ENCODE measurements at places on chromosomes 2 and 18.
A peak's percentile ranks its signal among the peaks of the same experiment; 100 is the strongest.

DNA sequence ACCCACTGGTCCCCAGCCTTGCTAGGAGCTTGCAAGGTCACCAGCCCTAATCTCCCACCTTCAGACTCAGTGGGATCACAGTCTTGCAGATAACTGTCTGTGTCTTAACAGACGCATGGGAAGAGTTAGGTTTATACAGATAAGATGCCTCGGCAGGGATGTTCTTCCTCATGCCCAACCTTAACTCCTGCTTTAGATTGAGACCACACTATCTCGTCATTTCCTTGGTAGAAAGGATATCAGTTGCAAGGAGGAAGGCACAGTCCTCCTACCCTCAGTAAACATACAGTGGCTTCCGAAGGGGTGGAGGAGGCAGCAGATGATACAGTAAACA, 7.2 kb downstream of the NT5DC4 start:
- H3K27me3 ChIP-seq: no peaks in the 10 kb centered on the region
- H3K27ac ChIP-seq: no peak overlapping the region
- H3K36me3 ChIP-seq: no peaks in the 10 kb centered on the region
- DNase-seq: no peak

DNA sequence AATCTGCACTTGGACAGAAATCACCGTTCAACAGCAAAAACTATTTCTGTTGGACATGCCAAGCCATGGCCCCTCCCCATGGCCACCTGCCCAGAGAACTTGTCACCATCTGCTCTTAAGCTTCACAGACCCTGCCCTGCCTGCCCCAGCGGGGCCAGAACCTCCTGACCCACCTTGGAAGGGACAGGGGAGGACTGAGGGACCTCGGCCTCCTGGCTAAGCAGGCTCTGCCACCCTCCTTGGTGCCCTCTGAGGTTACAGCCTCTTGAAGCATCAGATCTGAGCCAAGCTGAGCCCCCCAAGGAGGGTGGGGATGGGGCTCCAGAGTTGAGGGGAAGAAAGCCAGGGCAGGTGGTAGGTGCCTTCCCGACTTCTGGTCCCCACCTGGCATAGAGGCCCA, 6.5 kb downstream of the TEX261 start:
- peaks cover 5% of the 10 kb centered on the region for H3K4me1 ChIP-seq
- H3K27ac ChIP-seq: no peak overlapping the region
- H3K36me3 ChIP-seq: peaks cover 15% of the 10 kb centered on the region
- no peak for DNase-seq
- H3K4me3 ChIP-seq: no peak overlapping the region

GRCh38 chr2:168455645-168456520, at the start of gene CERS6:
CERS6 (plus strand) TSS chr2:168456272; CDS start chr2:168456449, 177 bp downstream.
- peak; percentile 62 for DNase-seq
- H3K36me3 ChIP-seq: peaks cover 6% of the 10 kb centered on the region
- peaks cover 24% of the 10 kb centered on the region for H3K4me1 ChIP-seq
- H3K27ac ChIP-seq: peak within 1 kb of the TSS; percentile 63

DNA sequence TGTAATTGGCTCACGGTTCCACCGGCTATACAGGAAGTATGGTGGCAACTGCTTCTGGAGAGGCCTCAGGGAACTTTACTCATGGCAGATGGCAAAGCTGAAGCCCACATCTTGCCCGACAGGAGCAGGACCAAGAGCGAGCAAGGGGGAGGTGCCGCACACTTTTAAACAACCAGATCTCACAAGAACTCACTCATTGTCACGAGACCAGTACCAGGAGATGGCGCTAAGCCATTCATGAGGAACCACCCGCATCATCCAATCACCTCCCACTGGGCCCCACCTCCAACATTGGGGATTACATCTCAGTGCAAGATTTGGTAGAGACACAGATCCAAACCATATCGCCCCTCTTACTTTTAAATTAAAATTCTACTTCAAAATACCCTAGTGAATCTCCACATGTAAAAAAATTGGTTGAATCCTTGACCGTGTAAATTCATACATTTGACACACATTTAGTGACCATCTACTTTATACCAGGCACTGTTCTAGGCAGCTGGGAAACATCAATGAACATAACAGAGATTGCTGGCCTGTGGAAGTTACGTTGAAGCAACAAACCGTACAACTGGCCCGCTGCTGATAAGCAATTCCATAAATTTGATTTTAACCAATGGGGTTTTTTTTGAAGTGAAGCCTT, 87.6 kb downstream of the ALPK2 start:
- DNase-seq: peak; percentile 8
- no peaks in the 10 kb centered on the region for H3K27me3 ChIP-seq
- H3K36me3 ChIP-seq: no peaks in the 10 kb centered on the region
- no peak overlapping the region for H3K27ac ChIP-seq
- peaks cover 14% of the 10 kb centered on the region for H3K4me1 ChIP-seq

- DNase-seq: no peak
- H3K27ac ChIP-seq: no peak overlapping the region
- no peaks in the 10 kb centered on the region for H3K4me1 ChIP-seq
Observed at GRCh38 chr2:174846941-174847938, 83.0 kb upstream of the CHRNA1 start.

GRCh38 chr18:11669948-11670275, 19.2 kb upstream of the GNAL start:
- H3K36me3 ChIP-seq: no peaks in the 10 kb centered on the region
- H3K27ac ChIP-seq: no peak overlapping the region
- no peaks in the 10 kb centered on the region for H3K4me1 ChIP-seq
- no peak overlapping the region for H3K4me3 ChIP-seq
- H3K27me3 ChIP-seq: no peaks in the 10 kb centered on the region

- H3K4me3 ChIP-seq: peak overlapping the region; percentile 73
- H3K36me3 ChIP-seq: no peaks in the 10 kb centered on the region
- H3K27ac ChIP-seq: peak overlapping the region; percentile 46
- H3K27me3 ChIP-seq: peaks cover 3% of the 10 kb centered on the region
- peaks cover 5% of the 10 kb centered on the region for H3K4me1 ChIP-seq
- peak; percentile 18 for DNase-seq
Observed at GRCh38 chr2:70767079-70767698, 811 bp downstream of the ADD2 start.

- no peak overlapping the region for H3K27ac ChIP-seq
- H3K4me3 ChIP-seq: no peak overlapping the region
- DNase-seq: no peak
- H3K36me3 ChIP-seq: no peaks in the 10 kb centered on the region
- no peaks in the 10 kb centered on the region for H3K27me3 ChIP-seq
Observed at GRCh38 chr2:180962727-180963314, 17.6 kb upstream of the UBE2E3 start.

DNA sequence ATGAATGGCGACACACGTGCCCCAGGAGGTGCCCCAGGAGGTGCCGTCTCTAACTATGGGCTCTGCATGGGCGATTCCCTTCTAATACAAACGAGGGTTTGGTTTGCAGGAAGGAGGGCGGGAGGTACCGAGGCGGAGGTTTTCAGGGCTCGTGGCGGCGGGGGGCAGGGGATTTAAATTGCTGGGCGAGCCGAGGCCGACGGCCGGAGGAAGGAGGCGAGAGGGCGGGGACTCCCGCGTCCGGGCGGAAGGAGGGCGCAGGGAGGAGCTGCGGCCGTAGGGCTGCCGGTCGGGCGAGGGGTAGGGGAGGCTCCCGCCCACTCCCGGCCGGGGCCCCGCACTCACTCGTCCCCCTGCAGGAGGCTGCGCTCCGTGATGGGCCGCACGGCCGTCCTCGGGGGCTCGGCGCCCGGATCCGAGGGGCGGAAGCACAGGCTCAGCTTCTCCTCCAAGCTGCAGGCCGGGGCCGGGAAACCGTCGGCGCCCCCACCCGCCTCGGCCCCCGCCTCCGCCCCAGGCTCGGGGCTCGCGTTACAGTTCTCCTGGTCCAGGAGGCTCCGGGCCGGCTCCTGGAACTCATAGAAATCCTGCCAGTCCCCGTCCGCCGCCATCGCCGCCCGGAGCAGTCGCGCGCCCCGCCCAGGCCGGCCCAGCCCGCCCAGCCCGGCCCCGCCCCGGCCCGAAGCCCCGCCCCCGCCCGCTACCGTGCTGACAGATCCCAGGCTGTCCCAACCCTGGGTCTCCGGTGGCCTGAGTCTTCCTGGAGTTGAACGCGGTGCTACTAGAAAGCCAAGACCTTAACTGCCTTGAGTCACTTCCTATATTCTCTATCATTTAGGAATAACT, at the start of gene FEZ2:
FEZ2 (minus strand) TSS at position 637 of the 846 bp plus-strand sequence; CDS start at position 611, 26 bp downstream.
- no peaks in the 10 kb centered on the region for H3K36me3 ChIP-seq
- H3K4me3 ChIP-seq: peak within 1 kb of the TSS; percentile 63
- peak within 1 kb of the TSS; percentile 60 for H3K27ac ChIP-seq
- DNase-seq: peak; percentile 39

DNA sequence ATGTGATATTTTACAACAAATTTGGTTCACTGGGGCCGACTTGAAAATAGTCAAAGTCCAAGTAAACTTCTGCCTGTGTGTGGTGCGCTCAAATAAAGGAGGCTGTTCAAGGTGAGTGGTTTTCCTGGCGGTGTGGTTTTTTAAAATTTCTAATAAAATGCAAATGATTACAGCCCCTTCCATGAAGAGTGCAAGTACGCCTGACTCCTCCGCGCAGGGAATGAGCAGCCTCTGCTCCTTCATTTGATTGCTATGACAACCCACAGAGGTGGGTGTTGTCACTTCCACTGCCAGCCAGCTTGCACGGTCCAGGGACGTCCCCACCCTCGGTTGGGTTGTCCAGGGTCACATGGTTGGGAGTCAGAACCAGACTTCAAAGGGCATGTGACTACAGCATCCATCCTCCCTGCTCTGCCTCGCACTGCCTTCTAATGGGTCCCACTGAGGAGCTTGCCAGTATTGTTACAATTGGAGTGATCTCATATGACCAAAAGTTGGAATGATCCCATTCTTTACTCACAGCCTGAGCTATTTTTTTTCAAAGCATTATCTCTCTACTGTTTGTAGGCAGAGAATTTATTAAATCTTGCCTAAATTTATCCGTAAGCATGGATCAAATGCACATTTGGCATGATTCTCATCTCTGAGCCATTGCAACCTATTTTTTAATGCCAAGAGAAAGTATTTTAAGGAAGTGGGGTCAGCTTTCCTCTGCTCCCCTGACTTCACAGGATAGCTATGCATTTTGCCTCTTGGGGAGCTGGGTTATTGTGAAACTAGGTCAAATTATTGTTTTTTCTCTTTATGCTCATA, 121.3 kb downstream of the AGAP1 start:
- H3K4me3 ChIP-seq: no peak overlapping the region
- H3K36me3 ChIP-seq: no peaks in the 10 kb centered on the region
- no peak overlapping the region for H3K27ac ChIP-seq

DNA sequence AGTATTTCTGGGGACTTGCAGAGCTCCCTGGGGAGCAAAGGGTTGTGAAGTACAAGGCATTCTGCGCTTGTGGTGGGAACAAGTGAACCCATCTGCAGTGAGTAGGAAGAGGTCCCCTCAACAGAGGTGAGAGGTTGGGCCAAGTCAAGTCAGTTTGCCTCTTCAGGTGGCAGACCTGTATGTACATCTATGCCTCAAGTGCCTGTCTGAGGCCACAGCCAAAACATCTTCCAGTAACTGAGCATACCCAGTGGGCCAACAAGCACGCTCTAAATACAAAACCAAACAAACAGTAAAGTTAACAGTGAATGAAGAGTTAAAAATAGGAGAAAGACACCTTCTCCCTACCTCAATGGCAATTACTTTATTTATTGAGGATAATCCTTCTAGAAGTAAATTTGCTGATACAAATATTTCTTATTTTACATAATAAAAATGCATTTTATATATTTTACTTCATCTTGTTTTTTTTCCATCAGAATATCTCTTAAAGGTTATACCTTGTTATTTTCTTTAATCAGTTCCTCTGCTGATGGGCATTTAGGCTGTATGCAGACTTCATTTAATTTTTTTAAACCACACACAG, 2.5 kb downstream of the GYPC start:
- H3K27me3 ChIP-seq: no peaks in the 10 kb centered on the region
- H3K4me1 ChIP-seq: peaks cover 65% of the 10 kb centered on the region
- peak overlapping the region; percentile 99 for H3K4me3 ChIP-seq
- peaks cover 6% of the 10 kb centered on the region for H3K36me3 ChIP-seq
- peak overlapping the region; percentile 98 for H3K27ac ChIP-seq
- DNase-seq: no peak

GRCh38 chr18:41974796-41975201, 19.8 kb downstream of the PIK3C3 start:
- no peak for DNase-seq
- no peaks in the 10 kb centered on the region for H3K27me3 ChIP-seq
- peaks cover 11% of the 10 kb centered on the region for H3K4me1 ChIP-seq
- no peak overlapping the region for H3K4me3 ChIP-seq
- peaks cover 11% of the 10 kb centered on the region for H3K36me3 ChIP-seq

- H3K36me3 ChIP-seq: no peaks in the 10 kb centered on the region
- no peaks in the 10 kb centered on the region for H3K27me3 ChIP-seq
- H3K27ac ChIP-seq: no peak overlapping the region
- H3K4me3 ChIP-seq: no peak overlapping the region
- DNase-seq: no peak
Observed at GRCh38 chr2:79702905-79703304, 190.1 kb downstream of the CTNNA2 start.

- no peak overlapping the region for H3K4me3 ChIP-seq
- no peak overlapping the region for H3K27ac ChIP-seq
- H3K27me3 ChIP-seq: no peaks in the 10 kb centered on the region
- no peaks in the 10 kb centered on the region for H3K4me1 ChIP-seq
- DNase-seq: no peak
Observed at GRCh38 chr18:46452820-46453219, 204.2 kb downstream of the LOXHD1 start.

DNA sequence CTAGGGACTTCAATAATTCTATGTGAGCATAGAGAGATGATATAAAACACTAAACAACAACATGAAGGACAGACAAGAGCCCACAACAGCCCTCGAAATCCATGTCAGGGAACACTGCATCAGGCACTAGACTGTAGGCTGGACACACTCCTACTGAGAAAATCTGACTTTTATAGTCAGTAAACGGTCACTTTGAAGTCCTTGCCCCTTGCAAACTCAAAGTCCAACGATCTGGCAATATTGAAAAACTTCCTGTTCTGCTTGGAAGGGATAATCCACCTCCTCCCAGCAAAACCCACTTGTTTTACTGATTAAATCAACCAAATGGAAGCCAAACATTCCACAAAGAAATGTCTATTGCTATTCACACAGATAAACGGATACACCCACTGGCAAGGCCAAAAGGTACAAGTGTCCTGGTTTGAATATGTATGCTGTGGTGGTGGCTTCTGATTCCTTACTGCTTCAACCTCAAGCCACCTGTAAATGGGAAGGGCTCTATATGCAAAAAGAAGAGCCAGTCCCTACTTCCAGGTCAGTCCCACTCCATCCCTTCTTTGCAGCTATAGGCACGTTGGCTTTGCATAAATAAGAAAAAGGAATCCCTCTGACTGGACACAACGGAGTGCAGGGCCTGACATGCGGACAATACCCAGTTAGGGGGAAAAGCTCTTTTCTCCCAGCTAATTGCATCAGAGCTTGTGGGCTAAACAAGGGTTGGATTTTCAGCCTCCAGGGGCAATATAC, 56.6 kb downstream of the STK39 start:
- no peak for DNase-seq
- no peak overlapping the region for H3K4me3 ChIP-seq
- H3K27ac ChIP-seq: no peak overlapping the region
- H3K27me3 ChIP-seq: no peaks in the 10 kb centered on the region
- no peaks in the 10 kb centered on the region for H3K36me3 ChIP-seq

- no peaks in the 10 kb centered on the region for H3K27me3 ChIP-seq
- H3K27ac ChIP-seq: no peak overlapping the region
- H3K36me3 ChIP-seq: no peaks in the 10 kb centered on the region
- H3K4me3 ChIP-seq: no peak overlapping the region
Observed at GRCh38 chr2:203892207-203892606, 24.6 kb downstream of the CTLA4 start.
